ENCODE measurements at places on chromosomes 4 and X. TPM values are rescaled to one million over a fixed set of nuclear protein-coding genes. Genes with fewer than 3 reads are reported as not detected.
A peak's percentile ranks its signal among the peaks of the same experiment; 100 is the strongest.

The SERPINA7 gene
- not detected for total RNA-seq

The ADH1A gene
- total RNA-seq = not detected

The DMRTC1B gene
- total RNA-seq = not detected

The BEND2 gene
- total RNA-seq = not detected

The SMPX gene
- total RNA-seq = not detected

The NCAPG gene
- 63.3 TPM for total RNA-seq

The GLRB gene
- not detected for total RNA-seq

DNA sequence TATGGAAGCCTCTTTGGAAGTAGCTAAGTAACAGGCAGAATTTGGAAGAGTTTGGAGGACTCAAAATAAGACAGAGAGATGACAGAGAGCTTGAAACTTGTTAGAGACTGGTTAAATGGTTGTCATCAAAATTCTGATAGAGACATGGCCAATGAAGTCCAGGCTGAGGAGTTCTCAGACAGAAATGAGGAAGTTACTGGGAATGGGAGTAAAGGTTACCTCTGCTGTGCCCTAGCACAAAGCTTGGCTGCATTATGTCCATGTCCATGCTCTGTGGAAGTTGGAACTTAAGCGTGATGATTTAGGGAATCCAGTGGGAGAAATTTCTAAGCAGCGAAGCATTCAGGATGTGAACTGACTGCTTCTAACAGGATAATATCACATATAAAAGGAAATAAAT, 146.2 kb upstream of the NDST4 start:
- no peaks in the 10 kb centered on the region for H3K4me1 ChIP-seq
- no peaks in the 10 kb centered on the region for H3K36me3 ChIP-seq
- H3K27me3 ChIP-seq = no peaks in the 10 kb centered on the region
- no peak for DNase-seq
- no peak overlapping the region for H3K27ac ChIP-seq

DNA sequence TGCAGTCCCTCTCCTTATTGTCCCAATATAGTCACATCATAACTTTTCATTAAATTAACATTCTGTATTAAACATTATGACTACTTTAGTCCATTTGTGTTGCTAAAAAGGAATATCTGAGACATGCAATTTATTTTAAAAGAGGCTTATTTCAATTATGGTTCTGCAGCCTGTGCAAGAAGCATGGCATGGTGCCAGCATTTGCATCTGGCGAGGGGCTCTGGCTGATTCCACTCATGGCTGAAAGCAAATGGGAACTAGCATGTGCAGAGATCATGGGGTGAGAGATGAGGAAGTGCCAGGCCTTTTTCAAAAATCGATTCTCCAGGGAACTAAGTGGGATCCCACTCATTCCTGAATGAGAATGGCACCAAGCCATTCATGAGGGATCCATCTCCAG, 476.3 kb upstream of the RPS6KA3 start:
- H3K4me1 ChIP-seq = no peaks in the 10 kb centered on the region
- DNase-seq = no peak
- no peak overlapping the region for H3K27ac ChIP-seq
- H3K27me3 ChIP-seq = peaks cover 5% of the 10 kb centered on the region
- no peak overlapping the region for H3K4me3 ChIP-seq
- H3K36me3 ChIP-seq = no peaks in the 10 kb centered on the region

GRCh38 chrX:11890836-11891514, 132.9 kb downstream of the MSL3 start:
- no peaks in the 10 kb centered on the region for H3K4me1 ChIP-seq

- no peaks in the 10 kb centered on the region for H3K36me3 ChIP-seq
- H3K27me3 ChIP-seq = no peaks in the 10 kb centered on the region
- no peak for DNase-seq
- H3K27ac ChIP-seq = no peak overlapping the region
- no peak overlapping the region for H3K4me3 ChIP-seq
Measured at GRCh38 chrX:69221239-69222102, 56.2 kb upstream of the PJA1 start.

DNA sequence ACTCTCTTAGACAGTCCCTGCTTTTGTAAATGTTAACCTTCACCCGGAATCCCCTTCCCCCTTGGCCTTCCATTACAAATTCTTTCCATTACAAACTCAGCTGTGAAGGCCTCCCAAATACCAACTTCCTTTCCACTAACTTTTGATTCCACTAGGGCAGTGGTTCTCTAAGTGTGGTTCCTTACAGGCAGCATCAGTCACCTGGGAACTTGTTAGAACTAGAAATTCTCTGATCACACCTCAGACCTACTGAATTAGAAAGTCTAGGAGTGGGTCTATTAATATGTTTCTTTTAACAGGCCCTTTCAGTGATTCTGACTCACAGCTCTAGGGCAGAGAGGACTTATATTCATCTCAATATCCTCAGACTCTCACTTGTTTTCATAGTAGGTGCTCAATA, 19.0 kb upstream of the MRPL1 start:
- H3K4me1 ChIP-seq = peaks cover 25% of the 10 kb centered on the region
- H3K27me3 ChIP-seq = no peaks in the 10 kb centered on the region
- H3K27ac ChIP-seq = peak overlapping the region; percentile 53
- H3K36me3 ChIP-seq = no peaks in the 10 kb centered on the region
- peak overlapping the region; percentile 0 for H3K4me3 ChIP-seq

GRCh38 chrX:121308276-121308805, 260.9 kb downstream of the GLUD2 start:
- H3K36me3 ChIP-seq = no peaks in the 10 kb centered on the region
- peaks cover 15% of the 10 kb centered on the region for H3K4me1 ChIP-seq
- no peak overlapping the region for H3K4me3 ChIP-seq
- peak overlapping the region; percentile 79 for H3K27ac ChIP-seq
- peak; percentile 73 for DNase-seq
- H3K27me3 ChIP-seq = peaks cover 3% of the 10 kb centered on the region

DNA sequence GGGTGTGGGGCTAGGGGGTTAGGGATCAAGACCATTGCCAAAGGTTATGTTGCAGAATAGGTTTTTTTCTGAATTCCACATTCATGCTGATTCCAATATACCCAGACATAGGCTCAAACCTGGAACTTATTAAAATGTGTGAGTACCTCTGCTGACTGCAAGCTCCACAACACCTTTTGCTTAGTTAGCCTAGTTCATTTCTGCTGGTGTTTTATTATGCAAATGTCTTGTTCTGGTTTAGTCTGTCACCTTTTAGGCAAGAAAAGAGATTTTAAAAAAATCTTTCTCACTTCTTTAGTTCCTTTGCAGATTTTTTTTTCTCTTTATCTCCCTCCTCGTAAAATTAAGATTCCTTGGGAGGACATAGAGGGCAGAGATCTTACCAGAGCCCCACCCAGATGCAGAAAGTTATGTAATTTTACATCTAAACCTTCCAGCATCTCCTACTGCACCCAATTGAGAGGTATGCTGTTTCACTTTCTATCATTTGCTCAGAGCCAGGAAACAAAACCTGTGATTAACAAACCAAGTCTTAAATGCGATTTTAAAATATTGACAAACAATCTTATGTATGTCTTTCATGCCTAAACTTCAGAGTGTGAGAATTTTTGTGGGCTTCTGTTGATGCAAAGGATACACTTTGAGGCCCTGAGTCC, 190.7 kb upstream of the CLNK start:
- H3K4me3 ChIP-seq = no peak overlapping the region
- H3K36me3 ChIP-seq = no peaks in the 10 kb centered on the region
- no peak for DNase-seq
- H3K27me3 ChIP-seq = no peaks in the 10 kb centered on the region
- no peak overlapping the region for H3K27ac ChIP-seq
- no peaks in the 10 kb centered on the region for H3K4me1 ChIP-seq

DNA sequence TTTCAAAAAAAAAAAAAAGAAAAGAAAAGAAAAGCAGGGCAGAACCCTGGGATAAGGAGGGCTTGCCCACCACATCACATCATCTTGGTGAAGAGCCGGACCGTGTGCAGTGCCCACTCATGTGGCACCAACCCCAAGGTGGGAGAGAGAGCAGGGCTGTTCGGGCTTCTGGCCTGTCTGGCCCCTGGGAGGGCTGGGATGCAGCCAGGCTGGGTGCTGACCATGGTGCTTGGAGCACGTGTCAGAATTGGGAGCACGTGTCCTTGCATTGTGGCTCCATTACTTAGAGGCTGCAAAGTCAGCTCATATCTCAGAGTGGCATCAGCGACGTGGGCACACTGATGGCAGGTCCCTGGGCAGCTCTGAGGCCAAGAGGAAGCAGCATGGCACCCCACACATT, 100.9 kb upstream of the AFAP1 start:
- H3K27me3 ChIP-seq = no peaks in the 10 kb centered on the region
- no peak for DNase-seq

DNA sequence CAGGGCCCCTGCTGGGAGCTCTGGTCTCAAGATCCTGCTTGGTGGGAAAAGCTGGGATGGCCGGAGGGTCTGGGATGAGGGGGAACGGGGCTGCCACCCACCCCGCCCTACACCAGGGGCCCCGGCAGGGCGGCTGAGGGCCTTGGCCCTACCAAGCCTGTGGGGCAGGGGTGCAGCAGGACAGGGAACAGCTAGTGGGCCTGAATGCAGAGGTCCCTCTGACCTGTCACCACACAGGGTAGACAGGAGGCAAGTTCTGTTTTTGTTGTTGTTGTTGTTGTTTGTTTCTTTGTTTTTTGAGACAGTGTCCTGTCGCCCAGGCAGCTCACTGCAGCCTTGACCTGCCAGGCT, 332 bp upstream of the RENBP start:
- H3K27me3 ChIP-seq = no peaks in the 10 kb centered on the region
- peaks cover 11% of the 10 kb centered on the region for H3K36me3 ChIP-seq
- no peak overlapping the region for H3K4me3 ChIP-seq
- DNase-seq = no peak

- peaks cover 1% of the 10 kb centered on the region for H3K36me3 ChIP-seq
- H3K27me3 ChIP-seq = peaks cover 54% of the 10 kb centered on the region
- peaks cover 9% of the 10 kb centered on the region for H3K4me1 ChIP-seq
- no peak for DNase-seq
- H3K27ac ChIP-seq = no peak overlapping the region
Measured at GRCh38 chr4:84479663-84480062, 19.4 kb downstream of the NKX6-1 start.

DNA sequence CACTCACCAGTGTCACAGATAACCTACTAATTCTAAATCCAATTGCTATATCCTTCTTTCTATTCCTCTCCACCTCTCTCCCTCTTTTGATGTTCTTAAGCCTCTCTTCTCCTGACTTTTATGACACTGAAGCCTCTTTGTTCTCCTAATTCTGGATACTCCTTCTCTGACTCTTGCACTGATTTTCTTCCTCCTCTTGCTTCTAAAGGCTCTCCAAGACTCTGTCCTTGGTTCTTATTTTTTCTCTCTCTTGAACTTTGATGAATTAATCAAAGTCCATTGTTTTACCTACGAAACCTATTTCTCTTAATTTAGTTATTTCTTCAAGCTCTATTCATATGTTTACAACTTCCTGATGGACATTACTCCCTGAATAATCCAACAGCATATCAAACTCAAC, 95.7 kb upstream of the TSPAN7 start:
- H3K27me3 ChIP-seq = peaks cover 2% of the 10 kb centered on the region
- no peaks in the 10 kb centered on the region for H3K36me3 ChIP-seq
- H3K27ac ChIP-seq = no peak overlapping the region
- H3K4me1 ChIP-seq = no peaks in the 10 kb centered on the region

Measured in activated CD8-positive, alpha-beta T cell treated with anti-CD3 and anti-CD28 coated beads for 36 hours (primary cell).